ENCODE measurements at places on chromosomes 7 and 10.

DNA sequence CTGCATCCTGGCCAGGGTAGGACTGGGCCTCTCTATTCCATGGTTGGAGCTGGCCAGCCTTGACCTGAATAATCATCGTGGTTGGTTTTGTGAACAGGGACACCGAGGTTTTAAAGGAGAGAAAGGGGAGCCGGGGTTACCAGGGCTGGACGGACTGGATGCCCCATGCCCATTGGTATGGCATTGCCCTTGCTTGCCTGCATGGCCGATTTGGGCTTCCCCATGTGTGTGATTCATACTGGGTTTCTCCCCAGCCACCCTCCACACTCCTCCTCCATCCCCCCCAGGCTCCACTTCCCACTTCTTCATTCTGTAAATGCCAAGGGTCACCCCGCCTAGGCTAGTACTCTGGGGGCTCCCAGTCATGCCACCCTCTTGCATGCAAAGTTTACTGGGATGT, 98.8 kb upstream of the MACROH2A2 start:
- no peak for DNase-seq

DNA sequence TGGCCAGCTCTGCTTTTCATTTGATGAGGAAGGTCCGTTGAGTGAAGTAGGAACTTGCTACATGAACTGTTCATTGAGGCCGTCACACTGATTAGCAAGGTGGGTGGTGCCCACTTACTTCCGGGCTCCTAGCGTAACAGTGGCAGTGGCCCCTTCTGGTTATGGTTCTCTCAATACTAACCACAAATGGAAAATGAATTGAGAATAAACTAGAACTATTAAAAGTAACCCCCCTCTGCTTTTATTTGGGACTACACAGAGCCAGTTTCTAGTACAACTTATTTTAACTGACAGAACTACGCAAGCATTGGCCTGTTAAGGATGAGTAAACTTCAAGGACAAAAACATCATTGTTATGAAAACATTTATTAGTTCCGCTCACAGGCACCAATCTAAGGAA, 519.1 kb downstream of the INHBA start:
- DNase-seq: no peak

- no peak for DNase-seq
Observed at GRCh38 chr7:49635800-49636199, 137.6 kb upstream of the VWC2 start.

- DNase-seq: no peak
Observed at GRCh38 chr7:101527844-101528667, 101.0 kb downstream of the MYL10 start.

All from SHP77 treated with DMSO at 0.1 percent for 48 hours (cell line).